ENCODE measurements at places on chromosomes 7 and 10.

DNA sequence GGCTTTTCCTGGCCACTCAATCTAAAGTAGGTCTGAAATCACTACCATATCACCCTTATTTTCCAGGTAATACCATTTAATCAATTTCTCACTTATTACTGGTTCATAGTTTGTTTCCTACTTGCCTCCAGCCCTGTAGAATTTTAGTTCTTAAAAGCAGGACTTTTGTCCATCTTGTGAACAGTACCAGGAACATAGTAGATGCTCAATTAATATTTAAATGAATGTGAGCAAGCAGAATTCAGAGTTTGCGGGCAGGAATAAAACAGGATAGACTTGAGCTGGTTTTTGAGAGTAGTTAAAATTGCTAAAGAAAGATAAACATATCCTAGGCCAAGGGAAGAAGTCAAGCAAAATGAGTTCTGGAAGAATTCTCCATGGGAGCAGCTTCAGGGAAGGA is 77.9 kb downstream of the ANK3 start:
- DNase-seq: no peak

DNA sequence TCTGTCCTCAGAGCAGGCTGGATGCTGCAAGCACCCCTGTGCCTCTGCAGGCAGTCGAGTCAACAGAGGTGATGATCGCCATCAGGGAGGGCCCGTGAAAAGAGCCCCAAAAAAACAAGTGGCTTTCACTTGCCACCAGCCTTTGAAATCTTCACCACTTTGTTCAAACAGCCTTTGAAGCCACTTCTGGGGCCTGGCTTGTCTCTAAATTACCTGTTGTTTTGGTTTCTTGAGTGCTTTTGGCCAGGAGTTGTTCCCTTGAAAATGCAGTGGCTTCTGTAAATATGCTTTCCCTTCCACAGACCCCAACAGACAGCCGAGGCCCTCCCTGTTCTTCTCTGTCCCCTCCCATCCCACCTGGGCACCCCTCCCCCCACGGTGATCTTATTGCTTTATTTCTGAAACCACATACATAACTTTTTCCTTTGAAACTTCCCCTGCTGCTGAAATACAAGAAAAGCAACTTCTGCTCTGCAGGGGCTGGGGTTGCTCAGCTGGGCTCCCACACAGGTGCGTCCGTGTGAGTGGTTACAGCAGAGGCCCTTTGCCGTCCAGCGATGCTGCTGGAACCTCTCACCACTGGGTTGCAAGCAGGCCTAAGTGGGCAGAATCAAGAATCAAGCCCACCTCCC is 283.8 kb upstream of the SHH start:
- no peak for DNase-seq

GRCh38 chr10:43864656-43865055 is 216.0 kb upstream of the ZNF32 start:
- DNase-seq: no peak

DNA sequence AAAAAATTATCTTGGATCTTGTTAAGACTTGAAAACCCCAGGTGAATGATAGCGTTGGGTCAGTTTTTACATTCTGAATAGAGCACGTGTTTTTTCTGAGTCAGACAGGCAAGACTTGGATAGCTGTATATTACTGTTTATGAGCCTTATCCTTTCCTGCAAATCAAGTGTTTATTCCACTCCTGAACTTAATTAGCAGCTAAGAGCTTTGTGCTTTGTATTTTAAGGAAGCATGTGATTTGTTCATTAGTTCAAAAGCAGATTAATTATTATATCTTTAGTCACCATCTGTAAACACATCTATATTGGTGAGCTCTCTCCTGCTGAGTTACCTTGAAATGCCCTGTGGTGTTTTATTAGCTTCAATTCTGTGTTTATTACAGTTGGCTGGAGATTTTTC is 98.6 kb upstream of the PRPS1L1 start:
- no peak for DNase-seq

GRCh38 chr7:43647673-43648472 is 65.0 kb downstream of the STK17A start:
- peak; percentile 15 for DNase-seq

- DNase-seq: no peak
These were observed 116.4 kb downstream of the BMS1 start for GRCh38 chr10:42899036-42899435.

- DNase-seq: peak; percentile 15
These were observed 50.8 kb downstream of the C10orf120 start for GRCh38 chr10:122648599-122649428.

DNA sequence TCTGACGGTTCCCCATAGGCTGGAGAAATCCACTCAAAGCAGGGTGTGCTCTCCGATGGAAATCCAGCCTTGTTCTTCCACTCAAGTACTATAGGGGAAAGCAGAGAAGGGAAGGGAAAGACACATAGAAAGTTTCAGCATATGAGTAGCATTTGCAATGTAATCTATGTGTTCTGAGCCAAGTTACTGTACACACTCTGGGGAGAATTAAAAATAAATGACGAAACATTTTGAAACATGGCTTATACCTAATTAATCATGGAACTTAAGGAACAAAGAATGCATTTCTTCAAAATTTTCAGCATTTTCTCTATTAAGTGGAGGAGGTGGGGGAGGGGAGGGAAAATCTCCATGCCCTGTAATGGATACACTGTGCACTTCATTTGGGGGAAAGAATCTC is 198.1 kb upstream of the HABP2 start:
- DNase-seq: no peak

DNA sequence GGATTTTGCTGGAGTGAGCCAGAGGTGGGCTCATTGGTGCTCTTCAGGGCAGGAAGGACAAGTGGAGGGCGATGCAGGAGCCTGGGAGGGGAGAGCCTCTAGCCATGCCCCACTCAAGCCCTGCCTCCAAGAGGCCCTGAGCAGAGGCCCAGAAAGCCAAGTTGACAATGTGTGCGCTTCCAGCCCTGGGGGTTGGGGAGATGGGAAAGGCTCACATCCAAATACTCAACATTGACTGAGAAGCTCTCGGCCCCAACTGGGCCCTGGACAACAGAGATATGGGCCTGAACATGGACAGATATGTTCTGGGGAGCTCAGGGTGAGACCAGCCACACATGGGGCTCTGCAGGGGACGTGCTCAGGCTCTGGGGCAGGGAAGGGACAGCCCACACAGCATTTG is 39.0 kb downstream of the FRMPD2 start:
- no peak for DNase-seq

DNA sequence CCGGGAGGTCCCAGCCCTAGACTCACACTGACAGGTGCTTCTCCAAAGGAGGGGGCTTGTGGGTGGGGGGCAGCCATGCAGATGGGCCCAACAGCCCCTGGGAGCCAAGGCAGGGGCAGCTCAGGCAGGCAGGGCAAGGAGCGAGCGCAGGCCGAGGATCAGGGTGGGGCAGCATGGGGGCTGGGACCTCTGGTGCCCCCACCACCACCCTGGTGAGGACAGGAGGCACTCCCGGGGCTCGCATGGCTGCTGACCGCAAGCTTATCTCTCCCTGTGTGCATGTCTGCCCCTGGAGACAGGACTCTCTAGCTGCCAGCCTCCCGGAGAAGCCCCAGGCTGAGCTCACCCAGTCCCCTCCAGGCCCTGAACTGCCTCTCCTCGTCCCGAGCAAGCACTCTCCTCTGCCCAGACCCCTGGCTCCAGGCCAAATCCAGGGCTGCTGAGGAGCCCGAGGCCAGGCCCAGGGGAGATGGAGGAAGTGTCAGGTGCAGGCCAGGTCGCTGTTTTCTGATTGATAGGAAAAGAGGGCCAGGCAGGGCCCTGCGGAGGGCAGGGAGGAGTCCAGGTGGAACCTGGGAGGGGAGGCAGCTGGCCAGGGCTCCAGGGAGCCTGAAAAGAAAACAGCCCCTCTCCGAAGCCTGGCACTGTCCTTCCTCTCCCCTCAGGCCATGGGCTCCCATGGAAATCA is 39.0 kb downstream of the PDGFA start:
- DNase-seq: no peak

DNA sequence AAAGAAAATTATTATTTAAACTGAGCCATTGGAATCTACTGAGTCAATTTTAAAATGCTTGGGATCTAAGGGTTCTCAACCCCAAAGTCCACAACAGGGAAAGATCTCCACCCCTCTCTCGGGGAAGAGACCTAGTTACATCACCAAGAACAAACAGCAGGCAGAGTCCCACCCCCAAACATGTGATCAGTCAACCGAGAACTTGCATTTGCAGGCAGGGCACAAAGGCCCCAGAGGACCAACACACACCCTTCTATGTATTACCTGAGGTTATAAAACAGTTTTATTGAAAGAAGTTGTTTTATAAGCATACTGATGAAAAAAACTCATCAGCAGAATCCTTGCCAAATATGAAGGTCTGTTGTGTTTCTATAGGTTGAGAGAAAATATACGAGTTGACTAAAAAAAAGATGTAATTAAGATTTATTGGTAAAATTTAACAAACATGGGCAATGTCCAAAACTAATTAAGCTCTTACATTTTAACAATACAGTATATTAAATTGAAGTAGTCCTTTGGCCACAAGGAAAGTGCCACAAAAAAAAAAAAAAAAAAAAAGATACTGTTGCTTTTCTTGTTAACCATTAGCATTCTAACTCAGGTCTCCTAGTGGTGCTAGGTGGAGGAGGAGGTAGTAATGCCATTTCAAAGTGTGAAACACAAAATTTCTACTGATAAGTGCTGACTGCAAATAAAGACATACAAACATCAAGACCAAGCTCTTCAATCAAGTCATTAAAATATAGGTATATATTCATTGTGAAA is 975 bp upstream of the USP54 start:
- DNase-seq: peak; percentile 58

DNA sequence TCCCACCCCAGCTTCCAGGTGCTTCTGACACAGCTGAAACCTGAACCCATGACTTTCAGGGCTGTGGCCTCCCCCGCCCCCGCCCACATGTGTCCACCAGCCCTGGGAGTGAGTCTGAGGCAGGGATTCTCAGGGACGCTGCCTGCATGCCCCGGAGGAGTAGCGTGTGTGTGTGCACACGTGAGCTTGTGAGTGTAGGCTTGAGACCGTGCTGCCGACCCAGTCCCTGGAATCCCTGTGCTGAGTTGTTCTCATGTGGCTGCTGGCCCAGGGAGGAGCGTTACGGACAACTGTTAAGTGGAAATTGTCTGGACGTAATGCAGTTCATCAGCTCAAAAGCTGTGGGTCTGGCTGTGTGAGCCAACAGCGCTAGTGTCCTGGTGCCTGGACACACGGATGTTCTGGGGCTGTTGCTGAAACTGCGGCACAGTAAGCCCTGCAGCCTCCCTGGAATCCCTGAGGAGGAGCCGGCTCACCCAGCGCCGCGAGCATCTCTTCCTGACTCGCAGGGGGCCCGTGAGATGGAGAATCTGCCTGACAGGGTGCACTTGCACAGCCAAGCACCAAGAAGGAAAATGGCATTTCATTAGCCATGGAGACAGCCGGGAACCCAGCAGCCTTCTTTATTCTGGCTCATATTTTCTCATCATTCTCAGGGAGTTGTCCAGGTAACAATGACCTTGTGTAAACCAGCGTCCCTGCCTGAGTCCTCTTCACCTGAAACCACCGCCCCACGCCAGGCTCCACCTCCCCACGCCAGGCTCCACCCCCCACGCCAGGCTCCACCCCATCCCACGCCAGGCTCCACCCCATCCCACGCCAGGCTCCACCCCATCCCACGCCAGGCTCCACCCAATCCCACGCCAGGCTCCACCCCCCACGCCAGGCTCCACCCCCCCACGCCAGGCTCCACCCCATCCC is 603.9 kb downstream of the PTPRN2 start:
- DNase-seq: no peak

GRCh38 chr7:96287132-96287531 is 34.8 kb downstream of the SLC25A13 start:
- no peak for DNase-seq

DNA sequence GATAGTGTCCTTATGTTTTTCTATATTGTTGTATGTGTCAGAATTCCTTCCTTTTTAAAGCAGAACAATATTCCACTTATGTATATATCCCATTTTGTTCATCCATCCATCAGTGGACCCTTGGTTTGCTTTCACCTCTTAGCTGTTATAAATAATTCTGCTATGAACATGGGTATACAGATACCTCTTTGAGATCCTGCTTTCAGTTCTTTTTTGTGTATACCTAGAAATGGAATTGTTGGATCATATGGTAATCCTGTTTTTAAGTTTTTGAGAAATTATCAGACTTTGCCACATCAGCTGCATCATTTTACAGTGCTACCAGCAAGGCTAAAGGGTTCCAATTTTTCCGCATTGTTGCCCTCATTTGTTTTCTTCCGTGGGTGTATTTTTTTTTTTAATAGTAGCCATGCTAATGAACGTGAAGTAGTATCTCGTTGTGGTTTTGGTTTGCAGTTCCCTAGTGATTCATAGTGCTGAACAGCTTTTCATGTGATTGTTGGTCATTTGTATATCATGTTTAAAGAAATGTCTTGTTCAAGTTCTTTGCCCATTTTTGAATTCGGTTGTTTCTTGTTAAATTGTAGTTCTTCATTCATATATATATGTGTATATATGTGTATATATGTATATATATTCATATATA is 87.8 kb downstream of the LCOR start:
- no peak for DNase-seq

DNA sequence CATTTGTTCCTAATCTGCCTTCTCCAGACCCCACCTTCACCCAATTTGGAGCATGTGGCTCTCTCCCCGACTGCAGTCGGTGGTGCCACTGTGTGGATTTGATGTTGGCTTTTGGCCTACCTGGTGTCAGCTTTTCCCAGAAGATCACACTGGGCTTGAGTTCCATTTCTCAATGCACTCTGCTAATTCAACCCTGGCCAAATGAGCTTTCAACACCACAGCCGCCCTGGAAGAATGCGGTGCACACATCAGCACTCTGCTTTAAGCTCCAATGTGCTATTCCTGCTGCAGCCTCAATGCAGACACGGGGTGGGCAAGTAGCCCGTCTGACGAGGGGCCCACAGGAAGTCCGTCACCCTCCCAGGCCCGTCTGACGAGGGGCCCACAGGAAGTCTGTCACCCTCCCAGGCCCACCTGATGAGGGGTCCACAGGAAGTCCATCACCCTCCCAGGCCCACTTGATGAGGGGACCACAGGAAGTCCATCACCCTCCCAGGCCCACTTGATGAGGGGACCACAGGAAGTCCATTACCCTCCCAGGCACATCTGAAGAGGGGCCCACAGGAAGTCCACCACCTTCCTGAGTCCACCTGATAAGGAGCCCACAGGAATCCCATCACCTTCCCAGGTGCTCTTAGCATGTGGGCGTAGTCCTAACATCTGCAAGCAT is 64.4 kb downstream of the ASB13 start:
- no peak for DNase-seq

- no peak for DNase-seq
These were observed 15.7 kb downstream of the PPP3CB start for GRCh38 chr10:73480158-73480557.

DNA sequence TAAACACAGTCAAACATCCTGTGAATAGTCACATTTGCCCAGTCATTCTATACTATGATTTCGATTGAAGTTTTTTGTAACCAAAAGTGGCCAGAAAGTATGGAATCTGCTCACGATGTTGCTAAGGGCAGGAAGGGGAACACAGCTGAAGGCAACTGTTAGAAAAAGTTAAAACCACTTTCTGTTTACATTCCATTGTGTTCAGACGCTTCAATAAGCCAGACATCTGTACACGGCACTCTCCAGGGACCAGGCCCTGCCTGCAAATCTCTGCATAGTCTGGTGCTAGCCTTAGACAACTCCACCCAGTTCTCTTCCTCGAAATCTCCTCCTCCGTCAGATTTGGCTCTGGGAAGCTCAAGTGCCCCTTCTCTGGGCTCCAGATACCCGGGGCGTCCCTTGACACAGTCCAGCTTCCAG is 17.1 kb upstream of the TMEM120A start:
- DNase-seq: no peak

- no peak for DNase-seq
These were observed 756.3 kb downstream of the NXPH1 start for GRCh38 chr7:9189703-9190102.

GRCh38 chr7:8908889-8909288 is 475.5 kb downstream of the NXPH1 start:
- DNase-seq: no peak

- no peak for DNase-seq
These were observed 706.9 kb upstream of the GHITM start for GRCh38 chr10:83432261-83433045.
